Karpas-422 (cell line): ENCODE measurements at places on chromosomes 2 and 18. TPM values are rescaled to one million over a fixed set of nuclear protein-coding genes. Genes with fewer than 3 reads are reported as not detected.

DNA sequence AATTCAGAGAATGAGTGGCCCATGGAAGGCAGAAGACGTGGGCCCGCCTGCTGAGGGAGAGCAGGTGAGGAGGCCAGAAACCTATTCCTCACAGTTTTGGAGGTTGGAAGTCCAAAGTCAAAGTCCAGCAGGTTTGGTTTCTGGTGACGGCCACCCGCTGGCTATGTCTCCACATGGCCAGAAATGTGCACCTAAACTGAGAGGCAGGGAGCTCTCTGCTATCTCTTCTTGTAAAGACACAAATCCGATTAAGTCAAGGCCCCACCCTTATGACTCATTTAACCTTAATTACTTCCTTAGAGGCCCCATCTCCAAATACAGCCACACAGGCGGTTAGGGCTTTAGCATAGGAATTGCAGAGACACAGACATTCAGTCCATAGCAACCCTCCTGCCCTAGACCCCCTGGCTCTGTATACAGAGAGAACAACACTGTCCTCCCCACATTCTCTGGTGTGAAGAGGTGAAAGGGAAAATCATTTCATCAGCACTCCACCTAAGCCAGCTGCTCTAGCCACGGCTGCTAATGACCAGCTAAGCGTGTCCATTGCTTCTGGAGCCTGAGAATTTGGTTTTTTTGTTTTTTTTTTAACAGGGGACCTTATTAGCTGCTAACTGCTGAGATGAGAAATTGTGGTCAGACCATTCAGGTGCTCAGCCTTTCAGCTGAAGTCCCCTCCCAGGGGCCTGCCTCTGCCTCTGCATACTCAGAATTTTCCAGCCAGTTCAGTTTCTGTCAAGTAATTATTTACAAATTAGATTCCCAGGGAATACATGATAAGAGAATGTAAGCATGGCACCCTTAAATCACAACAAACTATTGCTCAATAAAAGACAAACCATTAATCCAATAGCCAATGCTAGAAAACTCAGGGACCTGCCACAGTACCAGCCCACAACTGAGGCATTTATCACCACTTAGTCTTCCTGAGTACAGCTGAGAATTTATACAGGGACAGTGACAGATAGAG lies 368.7 kb upstream of the ID2 start:
- no peak overlapping the region for H3K4me3 ChIP-seq
- peak; percentile 54 for DNase-seq
- H3K36me3 ChIP-seq = no peaks in the 10 kb centered on the region
- peaks cover 23% of the 10 kb centered on the region for H3K4me1 ChIP-seq

DNA sequence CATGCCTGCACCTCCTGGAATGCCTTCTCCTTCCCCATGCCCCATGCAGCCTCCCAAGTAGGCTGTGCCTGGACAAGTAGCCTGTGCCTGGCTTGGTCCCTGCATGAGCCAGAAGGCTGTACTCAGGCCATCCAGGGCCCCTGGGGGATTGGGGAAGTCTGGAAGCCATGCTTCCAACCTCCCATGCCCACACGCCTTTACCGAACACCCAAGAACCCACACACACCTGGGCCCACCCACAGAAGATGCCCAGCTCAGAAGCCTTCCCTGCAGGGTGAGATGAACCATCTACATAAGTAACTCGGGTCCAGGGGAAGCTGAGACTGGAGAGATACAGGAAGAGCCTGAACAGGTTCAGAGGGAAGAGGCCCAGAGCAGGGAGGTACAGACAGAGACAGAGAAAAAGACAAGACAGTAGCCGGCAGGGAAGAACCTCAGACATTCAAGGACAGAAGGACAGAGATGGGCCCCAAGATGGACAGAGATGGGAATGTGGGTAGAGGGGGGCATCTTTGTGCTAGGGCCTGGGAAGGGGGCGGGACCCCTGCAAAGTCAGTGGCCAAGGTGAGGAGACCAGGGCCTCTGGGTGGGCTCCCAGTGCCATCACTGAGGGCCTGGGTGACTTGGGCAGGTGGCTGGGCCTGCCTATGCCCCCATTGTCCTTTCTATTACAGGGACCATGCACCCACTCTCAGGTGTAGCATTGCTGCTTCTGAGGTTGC lies 4.3 kb downstream of the BIN1 start:
- no peaks in the 10 kb centered on the region for H3K36me3 ChIP-seq
- H3K4me1 ChIP-seq = no peaks in the 10 kb centered on the region
- H3K4me3 ChIP-seq = no peak overlapping the region
- no peak for DNase-seq
- H3K27ac ChIP-seq = no peak overlapping the region
- H3K27me3 ChIP-seq = no peaks in the 10 kb centered on the region

- no peak overlapping the region for H3K27ac ChIP-seq
- H3K4me1 ChIP-seq = no peaks in the 10 kb centered on the region
- H3K36me3 ChIP-seq = peaks cover 11% of the 10 kb centered on the region; the same call in 1 of the 2 replicates
- no peak overlapping the region for H3K4me3 ChIP-seq
- no peak for DNase-seq
These were observed 90.7 kb downstream of the STK39 start for GRCh38 chr2:168156661-168157060.

GRCh38 chr2:205785507-205786260 lies 103.4 kb downstream of the NRP2 start:
- no peak overlapping the region for H3K4me3 ChIP-seq
- no peaks in the 10 kb centered on the region for H3K36me3 ChIP-seq
- no peak for DNase-seq
- H3K27me3 ChIP-seq = no peaks in the 10 kb centered on the region
- no peak overlapping the region for H3K27ac ChIP-seq

GRCh38 chr2:38398739-38399138 lies 21.7 kb upstream of the ATL2 start:
- H3K27ac ChIP-seq = no peak overlapping the region
- no peaks in the 10 kb centered on the region for H3K27me3 ChIP-seq
- H3K4me1 ChIP-seq = peaks cover 29% of the 10 kb centered on the region
- no peaks in the 10 kb centered on the region for H3K36me3 ChIP-seq
- no peak overlapping the region for H3K4me3 ChIP-seq

C2orf72 gene
- not detected in 2 replicates for total RNA-seq

TMEM178A gene
- total RNA-seq = not detected in 2 replicates
